ENCODE measurements at places on chromosomes 2 and 18. TPM values are rescaled to one million over a fixed set of nuclear protein-coding genes. Genes with fewer than 3 reads are reported as not detected.

Gene SLC25A52
- not detected for total RNA-seq

Gene MERTK
- total RNA-seq = 1.8 TPM

Gene TGFA
- 7.6 TPM for total RNA-seq

Gene L3MBTL4
- total RNA-seq = not detected

Gene TOGARAM2
- total RNA-seq = 0.23 TPM

Gene RGPD3
- 0.20 TPM for total RNA-seq

Gene IL1F10
- total RNA-seq = not detected

Gene CDKL4
- not detected for total RNA-seq

Gene VWC2L
- not detected for total RNA-seq

Gene BARD1
- 7.1 TPM for total RNA-seq

Gene TMEM247
- not detected for total RNA-seq

Gene EML6
- 1.0 TPM for total RNA-seq

Gene HOXD12
- total RNA-seq = not detected

Gene RAMP1
- 0.32 TPM for total RNA-seq

Gene MTIF2
- total RNA-seq = 39.2 TPM

Gene TSPYL6
- total RNA-seq = not detected

Gene CNRIP1
- 1.9 TPM for total RNA-seq

Gene CDH20
- not detected for total RNA-seq

Gene SERPINB10
- not detected for total RNA-seq
